RCC 7860 (cell line): ENCODE measurements at places on chromosomes 11 and 22.

GRCh38 chr22:39996732-39997131, 2.0 kb downstream of the FAM83F start:
- no peak for DNase-seq

- no peak for DNase-seq
Observed at GRCh38 chr11:102428696-102429095, 23.9 kb downstream of the TMEM123 start.

GRCh38 chr11:36012455-36012854, 68.6 kb downstream of the LDLRAD3 start:
- DNase-seq, result no peak

DNA sequence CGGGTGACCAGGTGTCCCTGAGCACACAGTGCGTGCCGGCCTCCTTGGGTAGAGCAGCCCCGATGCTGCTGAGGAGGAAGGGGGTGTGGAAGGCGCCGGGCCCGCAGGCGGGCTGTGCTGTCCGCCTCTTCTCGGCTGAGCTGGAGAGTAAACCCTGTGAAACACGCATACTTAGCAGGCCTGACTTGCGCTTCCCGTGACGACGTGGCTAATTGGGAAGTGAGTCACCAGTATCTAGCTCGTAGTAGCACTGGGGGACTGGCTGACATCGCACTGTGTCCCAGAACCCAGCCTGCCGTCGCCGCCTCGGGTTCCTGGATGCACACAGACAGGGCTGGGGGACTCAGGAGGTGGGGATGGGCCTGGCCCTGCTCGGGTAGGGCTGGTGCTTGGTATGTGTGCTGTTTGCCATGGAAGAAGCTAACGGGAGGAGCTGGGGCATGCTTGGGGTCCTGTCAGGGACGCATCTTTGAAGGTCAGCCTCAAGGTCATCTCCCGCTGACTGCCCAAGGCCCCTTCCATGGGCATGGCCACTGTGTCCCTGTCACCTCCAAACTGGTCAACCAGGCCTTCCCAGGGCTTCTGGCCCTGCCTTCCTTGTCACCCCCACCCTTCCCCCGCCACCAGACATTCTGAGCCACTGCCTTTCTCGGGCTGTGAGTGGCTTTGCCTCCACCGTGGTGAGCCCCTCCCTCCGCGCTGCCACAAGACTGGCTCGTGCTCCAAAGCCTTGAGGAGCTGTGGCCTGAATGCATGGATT, 1327.0 kb downstream of the BRD1 start:
- DNase-seq, result no peak

DNA sequence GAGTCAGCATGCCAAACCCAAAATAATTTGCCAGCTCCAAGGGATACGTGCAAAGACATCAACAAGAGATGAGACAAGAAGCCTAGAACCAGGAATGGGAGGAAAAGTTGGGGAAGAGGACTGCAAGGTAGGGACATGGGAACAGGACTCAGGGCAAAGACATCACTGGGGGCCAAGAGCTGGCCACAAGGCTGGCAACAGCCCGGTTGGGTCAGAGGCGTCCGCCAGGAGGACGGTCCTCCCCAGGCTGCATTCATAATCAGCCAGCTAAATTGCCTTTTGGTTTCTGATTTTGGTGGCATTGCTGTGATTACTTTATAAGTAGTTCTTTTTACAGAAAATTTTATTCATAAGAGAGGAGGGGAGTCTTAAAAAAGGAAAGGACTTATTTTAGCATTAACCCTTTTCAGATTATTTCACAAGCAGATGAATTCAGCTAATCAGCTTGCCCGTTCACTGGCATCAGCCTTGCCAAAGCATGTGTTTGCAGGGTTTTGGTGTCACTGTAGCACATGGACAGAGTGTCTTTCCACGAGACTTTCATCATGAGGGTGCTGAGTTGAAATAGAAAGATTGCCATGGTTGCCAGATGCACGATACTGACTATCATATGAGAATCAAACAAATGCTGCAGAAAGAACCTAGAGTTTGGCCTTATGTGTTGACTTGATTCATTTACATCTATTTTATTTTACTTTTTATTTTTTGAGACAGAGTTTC, 23.2 kb upstream of the NAV2 start:
- DNase-seq, result no peak

GRCh38 chr11:28133146-28133545, 25.0 kb downstream of the METTL15 start:
- DNase-seq, result no peak

DNA sequence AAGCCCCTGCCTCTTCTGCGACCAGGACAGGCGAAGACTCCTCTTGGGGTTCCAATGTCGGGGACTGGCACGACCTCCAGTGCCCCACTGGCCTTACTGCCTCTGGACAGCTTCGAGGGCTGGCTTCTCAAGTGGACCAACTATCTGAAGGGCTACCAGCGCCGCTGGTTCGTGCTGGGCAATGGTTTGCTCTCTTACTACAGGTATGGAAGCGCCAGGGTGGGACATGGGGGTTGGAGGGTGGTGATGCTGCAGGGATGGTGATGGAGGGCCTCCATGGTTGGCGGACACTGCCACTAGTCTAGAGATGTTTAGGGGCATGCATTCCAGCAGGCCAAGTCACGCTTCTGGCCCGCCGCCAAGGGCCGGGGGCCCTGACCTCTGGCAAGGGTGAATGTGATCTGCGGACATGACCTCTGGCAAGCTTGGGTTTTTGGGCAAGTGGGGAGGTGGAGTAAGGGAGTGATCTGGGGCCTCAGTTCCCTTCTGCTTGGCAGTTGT, 727 bp downstream of the OSBP2 start:
- no peak for DNase-seq
